CD4-positive, alpha-beta memory T cell (primary cell): ENCODE measurements at places on chromosomes 13 and 19. TPM values are rescaled to one million over a fixed set of nuclear protein-coding genes. Genes with fewer than 3 reads are reported as not detected.

DNA sequence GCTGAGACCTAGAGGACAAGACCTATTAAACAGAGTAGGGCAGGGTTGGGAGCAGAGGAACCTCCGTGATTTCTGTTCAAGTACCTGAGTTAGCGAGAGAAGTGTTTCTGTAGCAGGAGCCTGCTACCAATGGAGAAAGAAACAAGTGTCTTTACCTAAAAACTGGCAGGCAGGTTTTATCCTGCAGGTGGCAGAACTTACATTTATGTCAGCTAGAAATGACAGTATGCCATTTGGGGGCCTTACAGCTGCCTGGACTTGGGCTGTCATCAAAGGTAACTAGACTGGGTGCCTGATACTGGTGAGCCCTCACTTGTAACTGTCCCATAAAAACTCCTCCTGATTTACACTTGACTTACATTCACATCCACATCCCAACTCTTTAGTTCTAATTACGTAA lies 185.3 kb upstream of the MIR17HG start:
- DNase-seq: no peak

Gene PSG3
- not detected for total RNA-seq

Gene ZNF701
- 51.1 TPM for total RNA-seq

DNA sequence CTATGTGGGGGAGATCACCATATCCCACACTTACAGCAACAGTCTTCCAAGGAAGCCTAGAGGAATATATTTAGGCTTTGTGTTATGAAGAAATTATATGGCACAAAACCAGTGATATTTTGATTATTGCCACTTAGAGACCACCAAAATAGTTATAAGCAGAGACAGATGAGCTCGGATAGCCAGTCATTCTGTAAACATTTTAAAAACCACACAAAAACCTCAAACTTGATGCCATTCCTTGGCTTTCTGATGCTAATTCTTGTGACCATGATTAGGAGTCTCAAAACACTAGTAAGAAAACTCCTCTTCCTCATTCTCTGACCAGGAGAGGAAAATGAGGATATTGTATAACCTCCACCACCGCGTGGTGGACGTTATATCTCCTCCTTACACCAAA lies 496.4 kb downstream of the FOXO1 start:
- DNase-seq: no peak

Gene SH2D3A
- total RNA-seq: 64.3 TPM

- DNase-seq: no peak
These were observed 752 bp upstream of the EDNRB start for GRCh38 chr13:77919246-77919920.

DNA sequence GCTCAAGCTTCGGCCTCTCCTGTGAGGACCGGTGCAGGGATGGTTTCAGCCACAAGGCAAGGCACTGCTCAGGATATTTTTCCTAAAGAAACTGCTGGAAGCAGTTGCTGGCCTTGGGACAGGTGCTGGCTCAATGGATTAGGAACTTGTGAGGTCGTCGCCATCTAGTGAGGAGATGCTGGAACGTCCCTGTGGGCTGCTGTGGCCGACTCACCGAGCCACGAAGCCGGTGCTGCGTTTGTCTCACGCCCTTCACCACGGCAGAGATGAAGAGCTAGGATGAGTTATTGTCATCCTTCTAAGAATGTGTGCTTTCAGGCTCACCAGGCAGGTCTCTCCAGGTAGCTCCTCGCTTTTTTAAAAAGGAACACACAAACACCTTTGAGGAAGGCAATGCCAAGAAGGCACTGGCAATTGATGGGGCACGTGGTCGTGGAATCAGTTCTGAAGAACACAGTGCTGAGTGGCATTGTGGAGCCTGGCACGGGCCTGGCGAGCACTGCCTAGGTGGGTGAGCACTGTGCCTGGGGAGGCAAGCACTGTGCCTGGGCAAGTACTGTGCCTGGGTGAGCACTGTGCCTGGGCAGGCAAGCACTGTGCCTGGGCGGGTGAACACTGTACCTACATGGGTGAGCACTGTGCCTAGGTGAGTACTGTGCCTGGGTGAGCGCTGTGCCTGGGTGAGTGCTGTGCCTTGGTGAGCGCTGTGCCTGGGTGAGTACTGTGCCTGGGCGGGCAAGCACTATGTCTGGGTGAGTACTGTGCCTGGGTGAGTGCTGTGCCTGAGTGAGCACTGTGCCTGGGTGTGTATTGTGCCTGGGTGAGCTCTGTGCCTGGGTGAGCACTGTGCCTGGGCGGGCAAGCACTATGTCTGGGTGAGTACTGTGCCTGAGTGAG lies 140.4 kb downstream of the TEX29 start:
- no peak for DNase-seq

- DNase-seq: peak; percentile 31
These were observed 598 bp upstream of the LPAR2 start for GRCh38 chr19:19628501-19629134.

DNA sequence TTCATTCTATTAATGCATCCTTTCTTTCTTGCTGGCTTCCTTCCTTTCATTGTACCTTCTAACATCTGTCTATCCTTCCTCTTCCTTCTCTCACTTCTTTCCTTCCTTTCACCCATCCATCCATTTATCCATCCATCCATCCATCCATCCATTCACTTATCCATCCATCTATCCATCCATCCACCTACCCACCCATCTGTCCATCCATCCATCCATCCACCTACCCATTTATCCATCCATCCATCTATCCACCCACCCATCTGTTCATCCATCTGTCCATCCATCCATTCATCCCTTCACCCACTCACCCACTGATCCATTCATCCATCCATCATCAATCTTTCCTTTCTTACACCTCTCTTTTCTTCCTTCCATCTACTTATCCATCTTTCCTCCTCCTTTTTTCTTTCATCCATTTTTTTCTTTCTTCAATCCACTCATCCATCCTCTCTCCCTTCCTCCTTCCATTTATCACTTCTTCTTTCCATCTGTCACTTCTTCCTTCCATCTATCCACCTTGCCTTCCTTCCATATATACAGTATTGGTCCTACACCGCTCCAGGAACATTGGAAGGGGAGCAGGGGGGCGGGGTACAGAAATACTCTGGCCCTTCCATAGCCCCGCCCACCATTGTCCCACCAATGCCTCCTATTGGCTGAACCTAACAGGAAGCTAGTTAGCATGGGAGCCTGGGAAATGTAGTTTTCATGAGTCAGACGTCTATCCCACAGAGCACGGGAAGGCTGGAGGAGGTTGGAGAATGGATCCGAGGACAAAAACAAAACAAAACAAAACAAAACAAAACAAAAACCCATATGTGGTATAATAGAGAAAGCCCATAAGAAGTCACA lies 45.9 kb downstream of the MBD3L1 start:
- DNase-seq: no peak

GRCh38 chr13:68417801-68418200 lies 1187.7 kb upstream of the PCDH9 start:
- DNase-seq: no peak

GRCh38 chr19:14916848-14917247 lies 24.4 kb upstream of the OR7C2 start:
- DNase-seq: no peak

GRCh38 chr19:29480507-29480906 lies 45.3 kb upstream of the VSTM2B start:
- DNase-seq: no peak

- no peak for DNase-seq
These were observed 8.4 kb upstream of the COMP start for GRCh38 chr19:18799389-18799970.

- peak; percentile 69 for DNase-seq
These were observed 4.6 kb upstream of the SIGLEC10 start for GRCh38 chr19:51422053-51422448.

Gene OSCAR
- total RNA-seq: 1.1 TPM

Gene ETV2
- total RNA-seq: 1.3 TPM

DNA sequence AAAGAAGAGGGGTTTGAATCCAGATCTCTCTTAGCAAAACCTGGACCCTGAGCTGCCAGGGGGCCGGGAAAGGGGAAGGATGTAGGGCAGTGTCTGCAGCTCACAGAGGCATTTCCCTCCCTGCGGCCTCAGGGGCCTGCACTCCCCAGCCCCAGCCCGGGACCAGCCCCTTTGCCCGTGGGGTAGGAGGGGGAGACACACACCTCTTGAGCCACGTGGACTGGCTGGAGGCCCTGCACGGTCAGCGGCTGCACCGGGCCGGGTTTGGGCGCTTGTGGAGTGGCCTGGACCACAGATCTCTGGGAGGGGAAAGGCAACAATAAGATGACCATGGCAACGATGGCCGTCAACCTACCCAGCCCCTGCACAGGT lies 26.9 kb downstream of the RFX1 start:
- no peak for DNase-seq

GRCh38 chr19:53927739-53928138 lies 18.7 kb downstream of the CACNG7 start:
- peak; percentile 26 for DNase-seq

DNA sequence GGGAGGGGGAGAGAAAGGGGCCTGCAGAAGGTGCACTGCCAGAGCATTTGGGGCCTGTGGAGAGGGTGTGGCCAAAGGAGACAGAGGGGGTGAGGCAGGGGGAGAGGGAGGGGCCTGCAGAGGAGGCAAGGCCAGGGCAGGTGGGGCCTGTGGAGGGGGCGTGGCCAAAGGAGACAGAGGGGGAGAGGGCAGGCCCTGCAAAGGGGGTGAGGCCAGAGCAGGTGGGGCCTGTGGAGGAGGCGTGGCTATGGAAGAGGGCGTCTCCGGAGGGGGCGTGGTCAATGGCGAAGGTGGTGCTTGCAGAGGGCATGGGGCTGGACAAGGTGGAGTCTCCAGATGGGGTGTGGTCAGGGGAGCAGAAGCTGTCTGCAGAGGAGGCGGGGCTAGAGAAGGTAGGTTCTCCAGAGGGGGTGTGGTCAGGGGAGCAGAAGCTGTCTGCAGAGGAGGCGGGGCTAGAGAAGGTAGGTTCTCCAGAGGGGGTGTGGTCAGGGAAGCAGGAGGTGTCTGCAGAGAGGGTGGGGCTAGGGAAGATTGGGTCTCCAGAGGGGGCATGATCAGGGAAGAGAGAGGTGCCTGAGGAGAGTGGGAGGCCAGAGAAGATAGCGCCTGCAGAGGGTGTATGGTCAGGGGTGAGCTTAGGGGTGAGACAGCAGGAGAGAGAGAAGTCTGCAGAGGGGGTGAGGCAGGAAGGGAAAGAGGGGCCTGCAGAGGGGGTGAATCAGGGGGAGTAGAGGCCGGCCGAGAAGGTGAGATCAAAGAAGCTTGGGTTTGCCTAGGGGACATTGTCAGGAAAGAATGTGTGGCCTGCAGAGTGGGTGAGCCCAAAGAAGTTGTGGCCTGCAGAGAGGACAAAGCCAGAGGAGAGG lies 3.4 kb downstream of the PRR36 start:
- DNase-seq: peak; percentile 30

GRCh38 chr13:79405831-79406596 lies at the start of gene RBM26:
Gene RBM26 (minus strand): TSS chr13:79406255. CDS start chr13:79405774, 481 bp downstream.
- DNase-seq: peak; percentile 93

Gene SPRED3
- 3.8 TPM for total RNA-seq

DNA sequence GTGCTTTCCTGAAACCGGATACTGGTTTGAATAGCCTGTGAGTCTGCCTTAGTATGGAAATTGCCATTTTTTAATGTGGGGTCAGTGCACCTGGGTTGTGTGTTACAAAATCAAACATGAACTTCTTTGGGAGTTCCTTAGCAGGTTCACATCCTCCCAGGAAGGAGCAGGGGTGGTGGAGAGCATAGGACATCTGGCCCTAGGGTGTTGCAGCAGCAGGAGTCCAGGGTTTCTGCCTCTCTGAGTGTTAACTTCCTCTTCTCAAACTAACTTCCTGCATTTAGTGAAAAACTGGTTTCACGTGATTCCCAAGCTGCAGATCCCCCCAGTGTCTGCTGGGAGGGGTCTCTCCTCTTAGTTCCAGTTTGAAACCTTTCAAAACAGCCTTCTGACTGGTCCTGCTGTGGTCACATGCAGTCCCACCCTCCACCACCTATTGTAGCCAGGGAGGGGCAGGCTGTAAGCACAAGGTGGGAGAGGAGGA lies 7.2 kb downstream of the RNASEH2B start:
- no peak for DNase-seq

GRCh38 chr19:29804493-29804892 lies 7.3 kb upstream of the CCNE1 start:
- DNase-seq: no peak

DNA sequence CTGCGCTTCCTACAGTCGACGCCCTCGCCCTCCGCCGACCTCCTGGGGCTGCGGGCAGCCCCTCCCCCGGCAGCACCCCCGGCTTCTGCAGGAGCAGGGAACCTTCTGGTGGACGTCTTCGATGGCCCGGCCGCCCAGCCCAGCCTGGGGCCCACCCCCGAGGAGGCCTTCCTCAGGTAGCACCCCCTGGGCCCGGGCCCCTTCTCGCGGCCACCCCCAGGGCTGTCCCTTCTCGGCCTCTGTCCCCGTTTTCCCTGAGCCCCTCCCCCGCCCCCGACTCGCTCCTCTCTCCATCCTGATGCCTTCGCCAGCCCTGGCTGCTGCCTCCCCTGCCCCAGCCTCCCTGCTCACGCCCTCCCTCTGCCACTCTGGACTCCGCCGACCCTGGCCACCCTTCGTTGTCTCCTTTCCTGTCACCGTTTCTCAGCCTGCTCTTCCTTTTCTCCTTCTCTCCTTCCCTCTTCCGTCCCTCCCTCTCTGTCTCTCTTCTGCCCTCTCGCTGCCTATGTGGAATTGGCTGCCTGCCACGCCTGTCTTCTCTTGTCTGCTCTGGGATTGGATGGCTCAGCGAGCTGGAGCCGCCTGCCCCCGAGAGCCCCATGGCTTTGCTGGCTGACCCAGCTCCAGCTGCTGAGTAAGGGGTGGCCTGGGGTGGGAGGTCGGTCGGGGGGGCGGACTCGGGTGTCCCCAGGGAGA lies 11.0 kb downstream of the FUZ start:
- no peak for DNase-seq

DNA sequence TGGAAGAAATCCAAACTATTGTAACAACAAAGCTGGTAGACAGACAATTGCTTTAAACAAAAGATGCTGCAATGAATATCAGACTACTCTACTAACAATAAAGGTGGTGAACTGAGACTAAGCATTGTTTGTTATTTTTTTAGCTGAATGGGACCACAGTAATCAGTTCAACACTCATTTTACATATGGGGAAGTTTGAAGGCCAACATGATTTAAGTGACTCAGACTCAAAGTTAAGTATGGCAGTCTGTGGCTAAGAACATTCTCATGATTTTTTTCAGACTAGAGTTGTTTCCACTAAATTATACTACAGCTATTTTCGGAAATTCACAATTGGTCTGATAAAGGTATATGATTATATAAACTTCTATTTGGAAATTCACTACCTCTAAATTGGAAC lies 10.4 kb downstream of the EXOSC8 start:
- DNase-seq: no peak

Gene ZNF708
- 42.5 TPM for total RNA-seq

Gene GPR4
- total RNA-seq: not detected

GRCh38 chr19:39384839-39385568 lies 5.9 kb downstream of the PAF1 start:
- DNase-seq: no peak

DNA sequence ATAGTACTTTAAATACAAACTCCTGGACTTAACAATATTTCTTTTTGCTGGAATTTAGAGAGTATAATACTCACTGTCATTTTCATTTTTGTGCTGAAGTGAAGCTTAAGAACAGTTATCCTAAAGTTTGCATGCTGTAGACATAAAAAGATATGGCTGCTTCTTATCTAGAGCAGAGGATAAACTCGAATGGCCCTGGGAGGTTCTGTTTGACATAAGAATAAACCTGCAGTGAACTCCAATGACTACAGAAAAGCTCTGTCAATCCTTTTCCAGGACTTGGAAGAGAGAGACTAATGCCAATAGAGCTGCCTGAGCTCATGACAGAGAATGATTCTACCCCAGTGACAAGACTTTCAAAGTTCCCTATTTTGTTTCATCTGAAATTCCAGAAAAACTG lies 1017.8 kb upstream of the MIR17HG start:
- DNase-seq: no peak

- DNase-seq: no peak
These were observed 5.5 kb upstream of the LILRA6 start for GRCh38 chr19:54248016-54248601.
